D721Med (cell line): ENCODE measurements at places on chromosomes 4 and X.
A peak's percentile ranks its signal among the peaks of the same experiment; 100 is the strongest.

DNA sequence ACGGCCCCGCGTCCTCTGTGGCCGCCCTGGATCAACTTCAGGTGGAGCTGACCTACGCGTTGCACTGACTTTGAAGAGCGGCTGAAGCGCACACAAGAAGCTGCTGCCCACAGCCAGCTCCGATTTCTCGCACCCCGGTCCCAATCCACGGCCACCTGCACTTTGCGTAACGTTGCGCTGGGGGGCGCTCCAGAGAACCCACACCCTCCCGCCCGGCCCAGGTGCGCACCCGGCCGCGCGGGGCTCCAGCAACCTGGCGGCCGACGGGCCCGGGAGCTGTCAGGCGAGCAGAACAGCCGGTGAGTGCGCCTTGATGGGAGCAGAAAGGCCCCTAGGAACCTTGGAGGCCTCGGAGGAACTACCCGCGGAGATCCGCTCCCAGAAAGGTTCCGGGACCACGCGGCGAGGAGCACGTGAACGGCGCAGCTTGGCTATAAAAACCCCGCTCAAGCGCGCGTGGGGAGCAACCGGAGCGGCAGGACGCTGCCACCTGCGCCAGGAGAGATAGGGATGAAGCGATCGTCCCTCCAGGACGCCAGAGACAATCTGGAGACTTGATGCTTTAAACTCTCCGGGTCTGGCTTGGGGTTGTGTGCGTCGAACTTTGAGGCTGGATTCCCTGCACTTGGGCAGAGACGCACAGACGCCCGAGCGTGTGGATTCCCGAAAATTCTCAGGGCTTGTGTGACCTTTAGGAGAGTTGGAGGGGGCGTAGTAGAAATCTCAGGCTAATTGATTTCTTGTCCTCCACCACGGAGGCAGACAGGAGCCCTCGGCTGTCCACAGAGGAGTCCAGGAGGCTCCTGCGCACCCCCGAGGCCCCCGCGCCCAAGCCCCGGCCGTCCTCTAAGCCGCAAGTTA, 591 bp upstream of the NWD2 start:
- no peak for DNase-seq

DNA sequence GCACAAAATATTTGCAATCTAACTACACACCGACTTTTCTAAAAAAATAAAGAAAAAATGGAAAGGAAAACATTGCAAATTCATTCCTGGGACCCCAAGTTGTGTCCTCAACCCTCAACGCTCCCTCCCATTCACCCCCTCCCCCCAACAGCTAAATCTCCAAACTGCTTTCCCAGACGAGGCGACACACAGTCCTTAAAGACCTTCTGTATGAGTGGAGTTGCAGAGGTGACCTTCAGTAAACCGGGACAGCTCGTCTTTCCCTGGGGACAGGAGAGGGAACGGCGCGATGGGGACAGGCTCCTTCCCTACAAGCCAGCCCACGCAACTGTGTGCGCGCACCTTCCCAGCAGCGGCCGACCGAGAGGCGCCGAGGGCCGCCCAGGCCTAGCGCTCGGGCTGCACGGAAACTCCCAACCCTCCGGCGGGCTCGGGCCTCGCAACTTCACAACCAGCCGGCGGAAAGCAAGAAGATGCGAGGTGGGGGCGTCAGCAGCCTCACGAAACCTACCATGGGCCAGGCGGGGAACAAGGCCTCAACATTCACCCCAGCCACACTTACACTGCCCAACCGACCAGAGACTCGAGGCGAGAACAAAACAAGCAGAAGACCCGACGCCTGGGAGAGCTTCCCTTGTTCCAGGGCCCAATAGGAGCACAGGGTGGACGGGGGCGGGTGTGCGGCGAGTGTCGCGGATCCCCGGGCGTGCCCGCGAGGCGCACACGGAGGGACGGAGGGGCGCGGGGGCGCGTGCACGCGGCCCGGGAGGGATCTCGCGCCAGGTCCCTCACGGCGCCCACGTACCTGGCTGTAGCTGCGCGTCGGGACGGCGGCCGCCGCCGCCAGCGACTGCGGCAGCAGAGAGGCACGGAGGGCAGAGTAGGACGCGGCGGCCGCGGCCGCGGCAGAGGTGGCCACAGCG, 763 bp downstream of the GRSF1 start:
- peak; percentile 22 for DNase-seq

DNA sequence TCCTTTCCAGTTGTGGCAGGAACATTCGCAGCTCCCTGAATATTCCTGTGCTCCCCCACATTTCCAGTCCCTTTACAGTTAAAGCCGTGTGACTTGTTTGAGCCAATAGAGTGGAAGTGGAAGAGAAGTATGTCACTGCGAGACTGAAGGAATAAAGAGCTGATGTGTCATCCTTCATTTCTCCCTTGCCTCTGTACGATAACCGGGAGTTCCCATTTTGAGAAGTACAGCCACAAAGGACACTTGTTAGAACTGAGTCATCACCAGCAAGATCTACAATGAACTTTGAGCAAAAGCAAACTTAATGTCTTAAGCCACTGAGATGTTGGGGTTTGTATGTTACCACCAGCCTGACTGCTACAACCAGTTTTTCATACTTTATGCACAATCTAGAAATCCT, 92.3 kb downstream of the SPRY1 start:
- DNase-seq: no peak

DNA sequence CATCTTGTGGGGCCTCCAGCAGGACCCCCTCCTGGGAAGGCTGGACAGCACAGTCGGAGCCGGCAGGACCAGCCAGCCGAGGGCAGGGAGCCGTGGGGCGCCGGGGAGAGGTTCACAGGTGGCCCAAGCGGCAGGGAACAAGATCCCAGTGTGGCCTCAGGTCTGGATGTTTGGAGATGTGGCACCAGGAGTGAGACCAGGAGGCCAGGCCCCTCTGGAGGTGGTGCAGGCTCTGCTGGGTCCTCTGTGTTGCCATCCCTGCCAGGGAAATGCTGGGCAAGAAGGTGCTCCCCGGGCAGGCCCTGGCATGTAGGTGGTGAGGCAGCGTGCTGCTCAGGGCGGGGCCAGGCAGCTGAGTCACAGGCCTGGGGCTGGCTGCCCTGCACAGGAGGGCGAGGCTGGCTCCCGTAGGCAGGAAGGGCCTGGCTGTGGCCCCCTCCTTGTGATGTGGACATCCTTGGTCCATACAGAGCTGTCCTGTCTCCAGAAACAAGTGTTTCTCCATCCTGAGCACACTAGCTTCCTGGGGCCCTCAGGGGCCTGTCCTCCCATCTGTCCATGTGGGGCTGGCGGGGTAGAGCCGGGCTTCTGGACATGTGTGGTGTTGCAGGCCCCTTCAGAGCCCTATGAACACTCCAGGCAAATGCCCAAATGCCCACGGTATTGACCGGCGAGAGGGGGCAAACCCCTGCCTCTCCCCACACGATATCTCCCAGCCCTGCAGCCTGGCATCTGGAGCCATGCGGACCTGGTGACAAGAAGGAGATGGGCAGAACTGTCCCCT, 4.8 kb upstream of the HGFAC start:
- no peak for DNase-seq

DNA sequence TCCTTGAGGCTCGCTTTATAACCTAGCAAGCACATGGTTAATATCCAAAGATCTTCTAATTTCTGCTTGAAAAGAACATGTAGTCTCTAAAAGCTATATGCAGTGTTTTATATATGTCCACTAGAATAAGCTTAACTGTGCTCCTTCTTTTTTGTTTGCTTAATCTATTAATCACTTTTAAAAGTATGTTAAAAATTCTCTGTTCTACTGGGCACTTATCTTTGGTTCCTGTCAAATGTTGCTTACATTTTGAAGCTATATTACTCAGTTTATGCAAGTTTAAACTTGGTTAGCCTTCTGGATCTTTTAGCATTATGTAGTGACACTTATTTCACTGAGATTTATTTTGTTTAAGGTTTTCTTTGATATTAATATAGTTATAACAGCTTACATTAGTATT, 32.5 kb downstream of the MAOA start:
- DNase-seq: no peak

DNA sequence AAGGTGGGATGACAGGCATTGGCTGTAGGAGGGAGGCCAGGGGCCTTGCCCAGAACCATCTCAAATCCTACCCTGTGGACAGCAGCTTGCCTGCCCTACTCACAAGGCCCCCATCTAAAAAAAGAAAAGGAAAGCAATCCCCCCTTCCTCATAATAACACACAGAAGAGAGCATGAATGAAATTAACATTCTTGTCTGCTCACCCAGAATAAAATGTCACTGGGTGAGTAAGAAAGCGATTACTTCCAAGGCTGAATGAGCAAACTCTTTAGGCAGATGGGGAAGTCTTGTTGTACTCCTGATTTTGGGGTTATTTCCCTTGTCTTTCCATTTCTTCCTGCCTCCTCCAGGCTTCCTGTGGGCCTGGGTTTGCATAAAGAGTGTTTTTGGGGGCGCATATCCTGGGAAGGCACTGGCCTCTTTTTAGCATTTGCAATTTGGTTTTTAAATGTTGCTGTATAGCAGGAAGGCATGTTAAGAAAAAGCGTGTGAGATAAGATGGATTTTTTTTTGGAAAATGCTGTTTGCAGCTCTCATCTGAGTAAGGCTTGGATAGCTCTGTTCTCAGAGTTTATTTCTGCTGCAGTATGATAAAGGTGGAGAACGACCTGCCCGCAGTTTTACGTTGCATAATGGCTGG, 248.3 kb upstream of the GATB start:
- DNase-seq: no peak

GRCh38 chr4:8315435-8316250, 46.1 kb downstream of the HTRA3 start:
- no peak for DNase-seq

DNA sequence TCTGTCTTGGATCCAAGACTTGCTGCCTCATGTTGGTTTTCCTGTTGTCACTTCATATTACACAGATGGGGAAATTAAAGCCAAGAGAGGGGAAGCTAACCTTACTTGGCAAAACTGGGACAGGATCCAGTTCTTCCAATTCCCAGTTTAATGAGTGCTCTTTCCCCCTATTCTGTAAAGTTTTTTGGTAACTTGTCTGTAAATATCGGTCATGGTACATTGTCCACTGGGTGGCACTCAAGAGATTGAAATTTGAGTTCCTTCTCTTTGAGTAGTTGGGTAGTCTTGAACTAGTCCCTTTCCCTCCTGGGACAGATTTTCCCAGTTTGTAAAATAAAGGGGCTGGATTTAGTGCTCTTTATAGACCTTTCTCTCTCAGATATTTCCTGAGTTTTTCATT, 12.4 kb upstream of the EOLA2 start:
- DNase-seq: no peak

GRCh38 chr4:52173470-52174045, 122.5 kb downstream of the SPATA18 start:
- DNase-seq: no peak

- no peak for DNase-seq
These were observed 677.9 kb upstream of the ADGRL3 start for GRCh38 chr4:60522265-60522664.

- no peak for DNase-seq
These were observed 65.1 kb downstream of the GPR143 start for GRCh38 chrX:9700555-9700954.

DNA sequence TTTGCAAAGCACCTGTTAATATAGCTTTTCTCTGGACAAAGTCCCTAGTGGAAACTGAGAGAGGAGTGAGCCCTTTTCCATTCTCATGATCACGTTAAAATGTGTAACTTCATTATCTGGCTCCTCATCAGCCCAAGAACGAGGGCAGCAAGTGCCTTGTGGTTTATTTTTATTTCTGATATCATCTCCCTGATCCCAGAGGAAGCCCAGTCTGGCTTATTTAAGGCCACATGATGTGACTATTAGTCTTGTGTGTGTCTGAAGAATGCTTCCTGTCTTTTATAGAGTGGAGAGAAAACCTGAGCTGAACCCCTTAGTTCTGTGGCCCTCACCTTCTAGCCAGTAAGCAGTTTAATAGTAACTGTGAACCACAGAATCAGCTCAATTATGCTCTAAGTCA, 67.2 kb downstream of the LHFPL1 start:
- DNase-seq: no peak

DNA sequence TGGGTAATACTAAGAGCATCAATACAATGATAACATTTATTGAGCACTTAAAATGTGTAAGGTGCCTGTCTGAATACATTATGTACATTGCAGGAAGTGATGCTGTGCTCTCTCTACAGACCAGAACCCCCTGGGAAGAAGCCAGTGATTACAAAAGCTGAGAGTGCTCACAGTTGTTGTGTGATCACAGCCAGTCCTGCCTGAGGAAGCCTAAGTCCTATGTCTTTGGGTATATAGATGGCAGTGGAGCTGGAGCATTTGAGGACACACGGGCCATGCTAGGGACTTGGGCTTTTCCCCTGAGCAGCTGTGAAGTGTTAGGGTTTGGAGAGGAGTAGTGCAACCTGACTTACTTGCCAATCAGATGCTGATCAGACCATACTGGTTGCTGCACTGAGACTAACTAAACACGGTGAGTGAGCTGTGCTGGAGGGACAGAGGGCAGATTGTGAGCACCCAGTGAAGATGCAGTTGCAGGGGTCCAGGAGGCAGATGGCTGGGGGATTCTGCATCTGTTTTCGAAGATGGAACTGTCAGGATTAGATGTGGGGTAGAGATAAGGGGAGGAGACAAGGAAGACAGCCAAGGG, 60.8 kb upstream of the TBC1D14 start:
- no peak for DNase-seq

- no peak for DNase-seq
These were observed 240.5 kb downstream of the PPP4R3C start for GRCh38 chrX:27222661-27223060.

DNA sequence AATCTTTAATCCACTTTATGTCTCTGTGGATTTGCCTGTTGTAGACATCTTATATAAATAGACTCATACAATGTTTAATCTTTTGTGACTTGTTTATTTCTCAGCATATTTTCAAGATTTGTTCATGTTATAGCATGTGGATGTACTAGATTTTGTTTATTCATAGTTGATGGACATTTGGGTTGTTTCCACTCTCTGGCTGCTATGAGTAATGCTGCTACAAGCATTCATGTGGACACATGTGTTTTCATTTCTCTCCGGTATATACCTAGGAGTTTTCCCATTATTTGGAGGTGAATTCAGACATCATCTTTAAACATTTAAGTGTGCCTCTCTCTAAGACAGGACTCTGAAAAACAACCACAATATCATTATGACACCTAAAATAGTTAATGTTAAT, 2.3 kb downstream of the IKBKG start:
- no peak for DNase-seq

GRCh38 chr4:7810783-7811535, 128.7 kb downstream of the AFAP1 start:
- no peak for DNase-seq

GRCh38 chr4:142913461-142914030, 67.4 kb upstream of the INPP4B start:
- DNase-seq: no peak

GRCh38 chrX:121356850-121357171, 309.4 kb downstream of the GLUD2 start:
- DNase-seq: no peak

DNA sequence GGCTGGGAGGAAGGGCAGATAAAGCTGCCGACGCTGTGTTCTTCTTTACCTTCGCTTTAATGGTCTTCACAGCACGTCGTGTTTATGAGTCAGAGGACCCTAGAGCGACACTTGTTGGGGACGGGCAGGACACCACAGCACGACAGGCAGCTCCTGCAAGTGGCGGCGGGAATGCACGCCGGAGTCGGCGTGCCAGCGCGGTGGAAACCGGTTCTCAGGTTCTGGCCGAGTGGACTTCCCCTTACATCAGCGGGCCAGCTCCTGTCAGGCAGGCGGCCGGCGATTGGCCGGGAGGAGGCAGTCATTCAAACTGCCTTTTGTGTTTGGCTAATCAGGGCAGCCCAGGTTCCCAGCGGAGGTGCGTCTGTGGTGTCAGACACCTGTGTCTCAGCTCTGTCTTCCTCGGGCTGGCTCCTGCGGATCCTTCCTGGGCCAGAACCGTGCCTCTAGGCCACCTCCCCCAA, 150.9 kb downstream of the SHROOM3 start:
- no peak for DNase-seq
